ENCODE measurements at places on chromosomes 13 and 19.

- H3K27me3 ChIP-seq = no peaks in the 10 kb centered on the region
- peak overlapping the region; percentile 43 for H3K4me3 ChIP-seq
- no peak overlapping the region for H3K27ac ChIP-seq
- H3K36me3 ChIP-seq = peaks cover 20% of the 10 kb centered on the region
- no peak for DNase-seq
Observed at GRCh38 chr13:79401259-79402070, 4.6 kb downstream of the RBM26 start.

GRCh38 chr13:99743094-99743493, 228.5 kb downstream of the ZIC5 start:
- no peaks in the 10 kb centered on the region for H3K27me3 ChIP-seq
- H3K36me3 ChIP-seq = peaks cover 8% of the 10 kb centered on the region
- no peak overlapping the region for H3K4me3 ChIP-seq
- H3K4me1 ChIP-seq = peaks cover 6% of the 10 kb centered on the region
- no peak overlapping the region for H3K27ac ChIP-seq

DNA sequence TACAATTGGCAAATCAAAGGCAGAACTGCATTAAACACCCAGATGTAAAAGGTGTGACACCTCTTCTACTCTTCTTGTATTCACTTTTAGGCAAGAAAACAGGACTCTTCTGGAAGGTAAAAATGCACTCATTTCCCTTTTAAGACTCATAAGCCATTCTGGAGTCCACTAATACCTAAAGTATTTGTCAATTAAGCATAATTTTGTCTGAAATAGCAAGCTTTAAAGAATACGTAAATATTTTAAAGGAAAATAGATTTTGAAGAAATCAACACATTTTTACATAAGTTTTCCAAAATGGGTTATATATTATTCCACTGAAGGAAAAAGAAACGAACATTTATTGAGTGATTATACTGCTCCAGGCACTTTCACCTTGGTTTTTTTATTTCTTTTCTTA, 661.7 kb upstream of the GPC6 start:
- H3K27me3 ChIP-seq = no peaks in the 10 kb centered on the region
- no peaks in the 10 kb centered on the region for H3K36me3 ChIP-seq
- DNase-seq = no peak
- no peak overlapping the region for H3K4me3 ChIP-seq
- H3K4me1 ChIP-seq = no peaks in the 10 kb centered on the region

- no peak overlapping the region for H3K27ac ChIP-seq
- peaks cover 27% of the 10 kb centered on the region for H3K27me3 ChIP-seq
- peaks cover 5% of the 10 kb centered on the region for H3K4me1 ChIP-seq
- H3K4me3 ChIP-seq = no peak overlapping the region
- no peak for DNase-seq
Observed at GRCh38 chr19:51141181-51141580, 920 bp upstream of the SIGLEC7 start.

GRCh38 chr13:32676242-32676641, 90.0 kb downstream of the PDS5B start:
- no peak overlapping the region for H3K4me3 ChIP-seq
- H3K27me3 ChIP-seq = no peaks in the 10 kb centered on the region
- H3K27ac ChIP-seq = no peak overlapping the region

- peaks cover 26% of the 10 kb centered on the region for H3K4me1 ChIP-seq
- H3K36me3 ChIP-seq = peaks cover 9% of the 10 kb centered on the region
- no peaks in the 10 kb centered on the region for H3K27me3 ChIP-seq
- H3K4me3 ChIP-seq = no peak overlapping the region
- peak overlapping the region; percentile 17 for H3K27ac ChIP-seq
Observed at GRCh38 chr19:37997911-37998344, 90.9 kb downstream of the SIPA1L3 start.

DNA sequence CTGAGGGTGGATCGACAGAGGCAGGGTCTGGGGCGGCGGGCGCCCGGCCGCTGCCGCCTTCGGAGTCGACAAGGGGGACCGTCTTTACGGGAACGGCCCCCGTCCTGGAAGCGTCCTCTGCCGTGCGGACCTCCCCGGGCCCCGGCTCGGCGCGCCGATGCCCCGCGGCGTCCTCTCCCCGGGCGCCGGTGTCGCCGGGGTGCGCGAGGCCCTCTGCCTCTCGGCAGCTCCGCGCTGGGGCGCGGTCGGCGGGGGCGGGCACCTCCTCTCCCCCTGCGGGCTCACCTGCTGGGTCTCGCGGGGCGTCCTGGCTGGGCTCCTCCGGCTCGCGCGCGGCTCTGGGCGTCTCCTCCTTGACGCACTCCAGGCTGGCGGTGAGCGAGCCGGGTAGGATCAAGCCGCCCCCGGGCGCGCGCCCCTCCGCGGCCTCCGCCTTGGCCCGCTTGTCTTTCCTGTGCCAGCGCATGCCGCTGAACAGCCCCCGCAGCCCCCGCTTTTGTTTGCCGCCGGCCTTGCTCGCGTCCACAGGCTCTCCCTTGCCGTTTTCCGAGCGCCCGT, 1.5 kb downstream of the AMER2 start:
- no peak for DNase-seq
- peaks cover 35% of the 10 kb centered on the region for H3K27me3 ChIP-seq
- peak overlapping the region; percentile 75 for H3K4me3 ChIP-seq
- peak overlapping the region; percentile 71 for H3K27ac ChIP-seq
- peaks cover 10% of the 10 kb centered on the region for H3K4me1 ChIP-seq

DNA sequence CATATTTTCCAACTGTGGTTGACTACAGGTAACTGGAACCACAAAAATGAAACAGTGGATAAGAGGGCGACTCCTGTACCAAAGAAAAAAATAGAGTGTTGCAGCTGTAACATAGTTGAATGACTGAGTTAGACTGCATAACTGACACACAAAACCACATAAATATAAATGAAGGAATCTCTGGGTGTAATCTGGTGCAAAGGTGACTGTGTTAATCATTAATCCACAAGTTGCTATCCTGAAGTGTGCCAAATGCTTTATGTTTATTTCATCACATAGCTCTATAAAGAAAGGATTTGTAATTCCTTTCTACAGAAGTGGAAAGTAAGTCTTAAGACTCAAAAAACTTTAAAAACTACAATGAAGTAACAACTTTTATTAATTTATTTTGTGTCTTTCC, 6.0 kb upstream of the GJB2 start:
- peaks cover 14% of the 10 kb centered on the region for H3K4me1 ChIP-seq
- no peak for DNase-seq
- peaks cover 2% of the 10 kb centered on the region for H3K36me3 ChIP-seq

GRCh38 chr13:102466610-102467190, 64.9 kb upstream of the FGF14 start:
- no peaks in the 10 kb centered on the region for H3K36me3 ChIP-seq
- DNase-seq = no peak
- no peak overlapping the region for H3K4me3 ChIP-seq
- no peak overlapping the region for H3K27ac ChIP-seq
- H3K27me3 ChIP-seq = peaks cover 9% of the 10 kb centered on the region
- H3K4me1 ChIP-seq = no peaks in the 10 kb centered on the region

- no peak overlapping the region for H3K4me3 ChIP-seq
- no peaks in the 10 kb centered on the region for H3K36me3 ChIP-seq
- H3K27ac ChIP-seq = no peak overlapping the region
- H3K27me3 ChIP-seq = peaks cover 29% of the 10 kb centered on the region
- no peak for DNase-seq
Observed at GRCh38 chr19:45931055-45931454, 16.5 kb upstream of the NANOS2 start.

DNA sequence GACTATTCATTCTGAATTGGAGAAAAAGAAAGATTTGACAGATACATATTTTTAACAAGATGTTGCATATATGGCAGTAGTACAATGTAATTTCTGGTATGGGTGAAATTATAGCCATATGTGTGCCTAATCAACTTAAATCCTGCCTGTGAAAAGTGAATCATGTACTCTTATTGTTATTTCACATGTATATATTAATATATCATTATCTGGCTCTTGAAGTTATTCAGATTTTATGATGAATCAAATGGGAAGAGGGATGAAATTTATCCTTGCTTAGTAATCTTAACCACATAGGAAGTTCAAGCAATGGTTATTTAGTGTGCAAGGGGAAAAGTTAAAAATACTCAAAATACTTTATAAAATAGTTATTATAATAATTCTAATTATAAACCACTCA, 80.5 kb downstream of the GPC6 start:
- H3K27me3 ChIP-seq = no peaks in the 10 kb centered on the region
- no peak overlapping the region for H3K27ac ChIP-seq
- H3K4me3 ChIP-seq = no peak overlapping the region

- H3K4me3 ChIP-seq = no peak overlapping the region
- no peak for DNase-seq
- no peaks in the 10 kb centered on the region for H3K36me3 ChIP-seq
- H3K4me1 ChIP-seq = no peaks in the 10 kb centered on the region
Observed at GRCh38 chr13:79918620-79919019, 422.3 kb downstream of the SPRY2 start.

GRCh38 chr19:13960863-13961784, 8.8 kb downstream of the DCAF15 start:
- peaks cover 10% of the 10 kb centered on the region for H3K36me3 ChIP-seq
- peak overlapping the region; percentile 33 for H3K27ac ChIP-seq
- H3K27me3 ChIP-seq = no peaks in the 10 kb centered on the region
- H3K4me1 ChIP-seq = no peaks in the 10 kb centered on the region
- H3K4me3 ChIP-seq = no peak overlapping the region
- no peak for DNase-seq

DNA sequence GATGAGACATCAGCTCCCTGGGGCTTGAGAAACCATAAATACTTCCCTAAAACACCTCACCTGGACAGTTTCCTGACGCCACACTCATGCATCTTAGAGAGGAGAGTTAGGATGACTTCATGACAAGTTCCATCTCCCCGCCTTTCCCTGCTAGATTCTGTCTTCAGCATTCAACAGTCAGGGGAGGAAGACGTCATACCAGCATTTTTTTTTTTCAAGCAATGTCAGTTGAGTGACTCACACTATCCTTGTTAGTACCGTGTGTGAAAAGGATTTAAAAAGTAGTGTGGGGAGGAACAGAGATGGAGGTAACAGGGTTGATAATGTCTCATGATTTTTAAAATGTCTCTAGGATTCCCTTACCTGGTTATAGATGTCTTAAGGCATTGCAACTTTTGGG, at the start of gene OR7D2:
TSS of gene OR7D2 (plus strand) at position 79 of the 400 bp plus-strand sequence. CDS start 6,803 bp downstream, outside the sequence.
- H3K27me3 ChIP-seq = peaks cover 1% of the 10 kb centered on the region
- no peaks in the 10 kb centered on the region for H3K4me1 ChIP-seq
- H3K4me3 ChIP-seq = no peak within 1 kb of the TSS
- no peak for DNase-seq

- peaks cover 3% of the 10 kb centered on the region for H3K4me1 ChIP-seq
- peaks cover 34% of the 10 kb centered on the region for H3K36me3 ChIP-seq
- no peak for DNase-seq
- H3K27me3 ChIP-seq = no peaks in the 10 kb centered on the region
- no peak overlapping the region for H3K4me3 ChIP-seq
- peak overlapping the region; percentile 48 for H3K27ac ChIP-seq
Observed at GRCh38 chr13:39023316-39023715, 14.6 kb downstream of the PROSER1 start.

DNA sequence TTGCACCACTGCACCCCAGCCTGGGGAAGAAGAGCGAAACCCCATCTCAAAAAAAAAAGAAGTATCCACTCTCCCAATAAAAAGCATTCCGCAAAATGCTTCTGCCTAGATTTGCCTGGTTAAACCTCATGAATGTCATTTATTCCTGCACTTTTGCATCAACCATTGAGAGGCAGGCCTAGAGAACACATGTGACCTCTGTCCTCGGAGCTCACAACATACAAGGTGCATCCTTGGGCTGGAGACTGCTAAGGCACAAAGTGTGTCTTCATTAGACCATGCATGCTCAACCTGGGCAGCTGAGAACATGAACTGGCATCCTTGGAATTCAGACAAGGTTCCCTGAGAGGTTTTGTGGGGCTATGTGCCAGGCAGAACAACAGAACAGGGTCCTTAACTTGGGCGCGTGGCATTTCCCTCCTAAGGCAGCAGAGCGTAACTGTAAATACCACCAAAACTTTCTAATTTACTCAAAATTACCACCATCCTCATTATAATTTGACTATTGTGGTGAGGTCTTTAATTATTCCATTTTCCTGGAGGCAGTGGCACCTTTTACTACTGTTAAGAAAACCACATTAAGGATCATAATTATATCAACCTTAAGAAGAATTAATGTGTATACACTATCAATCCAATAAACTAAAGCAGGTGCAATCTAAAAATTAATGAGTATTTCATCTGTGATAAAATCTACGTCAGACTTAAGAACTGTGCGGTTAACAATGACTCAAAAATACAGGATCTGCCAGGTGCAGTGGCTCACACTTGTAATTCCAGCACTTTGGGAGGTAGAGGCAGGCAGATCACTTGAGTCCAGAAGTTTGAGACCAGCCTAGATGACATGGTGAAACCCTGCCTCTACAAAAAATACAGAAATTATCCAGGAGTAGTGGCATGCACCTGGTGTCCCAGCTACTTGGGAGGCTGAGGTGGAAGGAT, 13.8 kb downstream of the RCBTB1 start:
- no peaks in the 10 kb centered on the region for H3K27me3 ChIP-seq
- peaks cover 7% of the 10 kb centered on the region for H3K4me1 ChIP-seq
- H3K36me3 ChIP-seq = peaks cover 15% of the 10 kb centered on the region

GRCh38 chr13:63048653-63049052, 1633.0 kb upstream of the PCDH20 start:
- DNase-seq = no peak
- no peaks in the 10 kb centered on the region for H3K36me3 ChIP-seq
- no peaks in the 10 kb centered on the region for H3K4me1 ChIP-seq
- no peak overlapping the region for H3K27ac ChIP-seq
- no peak overlapping the region for H3K4me3 ChIP-seq
- no peaks in the 10 kb centered on the region for H3K27me3 ChIP-seq

DNA sequence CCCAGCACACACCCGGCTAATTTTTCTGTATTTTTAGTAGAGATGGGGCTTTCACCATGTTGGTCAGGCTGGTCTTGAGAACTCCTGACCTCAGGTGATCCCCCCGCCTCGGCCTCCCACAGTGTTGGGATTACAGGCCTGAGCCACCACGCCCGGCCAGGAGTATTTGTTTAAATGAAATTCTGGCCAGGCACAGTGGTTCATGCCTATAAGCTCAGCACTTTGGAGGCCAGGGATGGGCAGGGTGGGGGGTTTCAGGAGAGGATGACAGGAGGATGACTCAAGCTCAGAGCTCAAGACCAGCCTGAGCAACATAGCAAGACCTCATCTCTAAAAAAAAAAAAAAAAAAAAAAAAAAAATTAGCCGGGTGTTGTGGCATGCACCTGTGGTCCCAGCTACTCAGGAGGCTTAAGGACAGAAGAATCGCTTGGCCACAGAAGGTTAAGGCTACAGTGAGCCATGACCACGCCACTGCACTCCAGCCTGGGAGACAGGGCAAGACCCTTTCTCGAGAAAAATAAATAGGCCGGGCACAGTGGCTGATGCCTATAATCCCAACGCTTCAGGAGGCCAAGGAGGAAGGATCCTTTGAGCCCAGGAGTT, 8.2 kb upstream of the DHDH start:
- H3K36me3 ChIP-seq = peaks cover 12% of the 10 kb centered on the region
- no peak overlapping the region for H3K27ac ChIP-seq
- DNase-seq = no peak
- H3K4me3 ChIP-seq = no peak overlapping the region
- H3K4me1 ChIP-seq = no peaks in the 10 kb centered on the region

Measured in memory B cell (primary cell).